ENCODE measurements at places on chromosomes 2 and 18.

DNA sequence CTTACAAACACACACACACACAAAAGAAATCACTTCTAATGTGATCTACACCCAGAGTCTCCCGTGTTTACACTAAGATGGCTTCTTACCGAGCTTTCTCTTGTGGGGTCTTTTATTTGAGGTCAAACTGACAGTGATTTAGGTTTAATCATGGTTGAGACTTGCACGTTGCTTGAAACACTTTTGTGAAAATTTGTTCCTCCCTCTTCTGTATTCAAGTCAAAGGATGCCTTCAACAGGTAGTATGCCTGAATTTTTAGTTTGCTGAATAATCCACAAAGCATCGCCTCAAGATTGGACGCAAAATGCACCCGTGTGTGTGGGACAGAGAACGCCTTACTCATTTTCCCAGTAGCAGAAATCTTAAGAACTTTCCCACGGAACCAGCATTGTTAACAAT, 4.0 kb upstream of the ZNF516 start:
- DNase-seq: no peak

DNA sequence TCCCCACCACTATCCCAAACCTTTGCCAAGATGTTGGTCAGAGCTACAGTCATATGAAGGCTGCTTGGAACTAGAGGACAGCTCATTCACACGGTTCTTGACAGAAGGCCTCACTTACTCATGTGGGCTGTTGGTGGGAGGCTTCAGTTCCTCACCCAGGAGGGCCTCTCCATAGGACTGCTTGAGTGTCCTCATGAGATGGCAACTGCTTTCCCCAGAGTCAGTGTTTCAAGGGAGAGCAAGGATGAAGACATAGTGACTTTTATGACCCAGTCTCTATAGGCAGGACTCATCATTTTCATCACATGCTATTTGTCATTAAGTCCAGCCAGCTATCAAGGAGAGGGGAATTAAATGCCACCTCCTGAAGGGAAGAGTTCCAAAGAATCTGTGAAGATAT, 33.4 kb upstream of the OLA1 start:
- no peak for DNase-seq

DNA sequence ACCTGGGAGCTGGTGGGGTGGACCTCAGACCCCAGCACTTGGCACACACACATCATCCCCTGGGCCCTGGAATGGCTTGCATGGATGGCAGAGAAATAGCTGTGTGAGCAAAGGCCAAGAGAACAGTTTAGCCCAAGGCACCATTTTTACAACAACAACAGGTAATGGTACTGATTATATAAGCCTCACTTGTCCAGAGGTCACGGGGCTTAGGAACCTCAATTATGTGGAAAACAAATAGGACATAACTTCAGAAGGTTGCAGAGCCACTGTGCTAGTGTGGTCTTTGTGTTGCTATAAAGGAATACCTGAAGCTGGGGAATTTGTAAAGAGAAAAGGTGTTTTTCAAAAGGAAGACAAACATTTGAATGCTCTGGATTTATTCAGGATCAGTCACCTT, 13.2 kb downstream of the STEAP3 start:
- no peak for DNase-seq

- DNase-seq: no peak
Observed at GRCh38 chr2:222864296-222864695, 3.5 kb downstream of the ACSL3 start.

DNA sequence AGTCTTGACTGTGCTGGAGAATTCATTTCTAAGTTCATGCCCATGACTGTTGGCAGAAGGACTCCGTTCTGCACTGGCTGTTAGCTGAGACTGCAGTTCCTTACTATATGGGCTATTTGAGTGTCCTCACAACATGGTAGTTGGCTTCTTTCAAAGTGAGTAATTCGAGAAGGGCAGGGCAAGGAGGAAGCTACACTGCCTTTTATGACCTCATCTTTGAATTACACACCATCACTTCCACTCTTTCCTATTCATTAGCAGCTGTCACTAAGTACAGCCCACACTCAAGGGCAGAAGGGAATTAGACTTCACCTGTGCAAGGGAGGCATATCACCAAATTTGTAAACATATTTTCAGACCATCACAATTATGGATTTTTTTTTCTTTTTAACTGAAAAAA, 55.9 kb upstream of the EPAS1 start:
- no peak for DNase-seq

DNA sequence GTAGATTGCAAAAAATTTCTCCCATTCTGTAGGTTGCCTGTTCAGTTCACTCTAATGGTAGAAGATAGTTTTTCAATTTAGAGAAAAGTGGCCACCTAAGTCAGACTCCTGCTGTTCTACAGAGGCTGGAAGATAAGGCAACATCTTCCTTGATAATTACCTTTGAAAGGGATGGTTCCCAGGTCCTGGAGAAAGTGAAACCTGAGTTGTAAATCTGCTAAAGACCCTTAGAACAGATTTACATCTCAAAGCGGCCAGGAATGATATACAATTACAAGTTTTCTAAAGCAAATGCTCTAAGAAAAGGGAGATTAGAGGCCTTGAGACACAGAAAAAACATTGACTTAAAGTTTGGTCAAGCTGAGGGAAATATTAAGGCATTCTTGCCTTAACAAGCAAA, 1350.2 kb upstream of the FAM98A start:
- no peak for DNase-seq

- no peak for DNase-seq
Observed at GRCh38 chr2:142819411-142819810, 58.1 kb upstream of the KYNU start.

GRCh38 chr2:238237431-238238135, 2.3 kb downstream of the HES6 start:
- no peak for DNase-seq

DNA sequence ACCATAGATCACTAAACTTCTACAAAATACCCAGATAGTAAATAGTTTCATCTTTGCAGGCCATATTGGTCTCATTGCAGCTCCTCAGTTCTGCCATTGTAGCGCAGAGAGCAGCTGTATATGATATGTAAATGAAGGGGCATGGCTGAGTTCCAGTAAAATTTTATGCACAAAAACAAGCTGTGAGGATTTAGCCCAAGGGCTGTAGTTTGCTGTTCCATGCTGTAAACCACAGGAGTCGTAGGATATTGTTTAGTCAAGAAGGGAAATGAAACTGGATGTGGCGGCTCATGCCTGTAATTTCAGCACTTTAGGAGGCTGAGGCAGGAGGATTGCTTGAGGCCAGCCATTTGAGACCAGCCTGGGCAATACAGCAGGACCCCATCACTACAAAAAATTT, 83.0 kb downstream of the MGAT5 start:
- no peak for DNase-seq

- no peak for DNase-seq
Observed at GRCh38 chr2:42492691-42493467, 903 bp downstream of the KCNG3 start.

- DNase-seq: no peak
Observed at GRCh38 chr2:237309416-237309815, 104.5 kb downstream of the COL6A3 start.
